Activated CD4-positive, alpha-beta T cell treated with anti-CD3 and anti-CD28 coated beads, Interleukin-2, amount 50 U/mL, for 1 hour (primary cell): ENCODE measurements at places on chromosomes 6 and 20.

DNA sequence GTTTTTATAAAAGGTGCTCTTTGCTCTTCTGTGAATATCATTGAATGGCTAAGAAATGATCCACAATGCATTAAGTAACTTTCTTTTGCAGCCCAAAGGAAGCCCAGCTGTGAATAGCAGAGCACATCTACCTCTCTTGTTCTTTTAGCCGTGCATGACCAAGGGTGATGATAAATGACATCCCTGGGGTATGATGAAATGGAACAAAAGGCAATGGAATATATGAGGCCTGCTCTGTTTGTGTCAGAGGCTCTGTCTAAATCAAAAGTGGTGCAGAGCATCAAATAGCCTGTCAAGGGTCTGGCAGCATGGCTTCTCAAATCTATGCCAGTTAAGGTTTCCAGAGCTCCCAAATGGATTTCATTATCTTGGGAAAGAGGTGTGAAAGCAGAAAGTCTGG lies 362.6 kb upstream of the RNF217 start:
- no peak for DNase-seq

DNA sequence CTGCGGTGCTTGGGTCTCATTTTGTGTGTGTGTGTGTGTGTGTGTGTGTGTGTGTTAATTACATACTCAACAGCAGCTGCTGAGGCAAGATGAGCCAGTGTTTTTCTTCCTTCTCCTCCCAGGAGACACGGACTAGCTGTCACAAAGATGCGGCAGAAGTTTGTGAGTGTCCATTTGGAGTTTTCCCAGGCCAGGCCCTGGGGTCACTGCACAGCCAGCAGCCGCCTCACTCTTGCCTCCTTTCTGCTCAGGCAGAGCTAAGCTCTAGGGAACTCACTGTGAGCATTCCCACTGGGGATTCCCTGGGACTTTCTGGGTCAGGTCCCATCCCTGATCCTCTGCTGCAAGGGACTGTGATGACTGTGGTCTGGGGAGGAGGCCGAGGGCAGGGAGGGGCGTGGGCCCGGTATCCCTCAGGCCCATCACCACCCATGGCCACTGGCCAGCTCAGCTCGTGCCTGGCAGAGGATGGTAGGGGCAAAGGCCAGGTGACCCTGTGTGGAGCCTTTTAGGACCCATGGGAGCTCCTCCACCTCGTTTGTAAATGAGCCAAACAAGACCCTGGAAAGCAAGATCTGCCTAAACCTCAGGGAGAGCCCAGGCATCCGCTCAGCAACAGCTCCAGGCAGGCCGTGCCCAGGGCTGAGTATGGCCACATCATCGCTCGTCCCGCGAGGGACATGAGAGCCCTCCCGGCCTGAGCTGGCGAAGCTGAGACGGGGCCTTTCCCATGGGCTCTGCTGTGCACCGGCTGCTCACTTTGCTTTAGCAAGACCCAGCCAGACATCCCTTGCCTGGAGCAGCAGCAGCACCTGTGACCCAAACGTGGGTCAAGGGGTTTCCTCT lies 102.0 kb downstream of the PSMB1 start:
- DNase-seq = no peak

DNA sequence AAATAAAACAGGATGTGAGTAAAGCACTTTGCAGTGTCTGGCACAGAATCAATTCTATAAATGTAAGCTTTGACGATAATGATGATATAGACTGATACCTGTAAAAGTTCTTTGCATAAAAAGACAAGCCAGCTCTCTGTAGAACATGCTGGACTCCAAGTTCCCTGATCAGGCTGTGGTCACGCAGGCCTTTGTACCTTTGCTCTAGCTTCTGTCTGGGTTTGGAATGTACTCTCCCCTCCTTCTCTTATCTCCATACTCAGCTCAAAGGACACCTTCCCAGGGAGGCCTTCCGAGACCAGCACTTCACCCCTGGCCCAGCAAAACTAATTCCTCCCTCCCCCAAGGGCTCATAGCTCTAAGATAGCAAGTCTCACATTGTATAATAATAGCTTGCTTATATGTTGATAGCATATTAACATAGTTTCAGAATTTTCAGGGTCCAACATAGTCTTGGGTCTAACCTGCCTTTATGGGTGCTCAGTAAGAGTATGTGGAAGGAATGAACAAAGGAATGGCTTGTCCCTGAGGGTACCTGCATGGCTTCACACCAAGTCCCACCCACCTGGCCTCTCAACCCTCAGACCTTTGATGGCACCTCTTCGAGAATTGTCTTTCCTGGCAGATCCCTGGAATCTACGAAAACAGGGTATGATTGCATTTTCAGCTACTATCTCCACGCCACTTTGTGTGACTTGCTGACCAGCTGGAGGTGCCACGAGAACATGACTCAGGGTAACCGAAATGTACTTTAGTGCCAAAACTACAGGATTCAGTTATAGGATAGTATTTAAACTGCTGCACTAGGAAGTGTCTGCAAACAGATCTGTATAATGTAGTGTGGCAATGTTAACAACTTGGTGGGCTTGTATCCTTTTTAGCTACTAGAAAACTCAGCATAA lies 41.7 kb upstream of the PIM1 start:
- DNase-seq = no peak

DNA sequence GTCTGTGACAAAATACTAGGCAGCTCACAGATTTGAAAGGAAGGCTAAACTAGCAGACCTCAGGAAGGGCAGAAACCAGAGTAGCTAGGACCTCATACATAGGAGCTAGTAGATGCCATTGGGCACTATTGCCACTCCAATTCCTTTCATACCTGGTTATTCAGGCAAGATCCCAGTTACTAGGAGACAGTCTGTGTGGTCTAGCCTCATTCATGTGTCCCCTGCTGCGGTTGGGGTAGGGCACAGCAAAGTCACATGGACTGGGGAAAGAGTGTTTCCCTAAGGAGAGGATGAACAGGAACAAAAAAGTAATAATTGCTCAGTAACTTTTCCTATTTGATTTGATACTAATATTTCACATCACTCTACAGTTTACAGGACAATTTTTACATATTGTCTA lies 204.6 kb upstream of the HEY2 start:
- no peak for DNase-seq

- DNase-seq = no peak
Observed at GRCh38 chr6:103820148-103820547, 1039.6 kb downstream of the HACE1 start.

GRCh38 chr20:57484772-57485171 lies 40.2 kb downstream of the CTCFL start:
- DNase-seq = no peak

- DNase-seq = no peak
Observed at GRCh38 chr6:135505222-135505621, 7.7 kb upstream of the AHI1 start.

- DNase-seq = no peak
Observed at GRCh38 chr20:58598211-58599015, 52.7 kb upstream of the STX16 start.

DNA sequence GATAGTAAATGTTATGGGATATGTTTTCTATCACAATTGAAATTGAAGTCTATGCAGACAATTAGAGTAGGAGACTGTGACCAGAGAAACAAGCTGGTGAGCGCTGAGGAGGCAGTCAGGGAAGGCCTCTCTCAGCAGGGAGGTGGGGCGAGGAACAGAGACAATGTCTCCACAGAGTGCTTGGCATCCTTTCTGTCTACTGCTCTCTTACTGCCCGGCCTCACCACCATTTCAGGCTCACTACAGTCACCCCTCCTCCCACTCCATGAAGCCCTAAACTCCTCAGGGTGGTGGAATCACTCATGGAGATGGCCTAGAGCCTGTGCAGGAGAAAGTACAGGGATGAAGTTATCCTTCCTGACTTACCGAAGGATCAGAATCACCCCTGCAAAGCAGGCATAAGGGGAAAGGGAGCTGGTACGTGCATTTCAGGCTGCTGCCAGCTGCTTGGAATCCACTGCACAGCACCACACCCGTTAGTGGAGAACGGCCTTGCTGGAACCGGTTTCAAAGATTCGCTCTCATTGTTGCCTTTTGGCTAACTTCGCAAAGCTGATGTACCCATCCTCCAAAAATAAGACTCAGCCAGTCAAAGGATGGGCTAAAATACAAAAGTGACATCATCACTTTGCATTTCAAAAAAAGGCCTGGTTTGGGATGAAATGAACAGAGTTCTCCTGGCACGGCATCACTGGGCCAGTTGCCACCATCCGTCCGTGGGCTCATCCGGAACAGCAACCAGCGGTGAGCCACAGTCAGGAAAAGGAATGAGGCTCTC lies 67.3 kb downstream of the SLC22A23 start:
- DNase-seq = no peak

GRCh38 chr6:7431674-7432390 lies 42.2 kb downstream of the RIOK1 start:
- DNase-seq = no peak

GRCh38 chr6:143958839-143959399 lies 49.1 kb downstream of the PLAGL1 start:
- no peak for DNase-seq

DNA sequence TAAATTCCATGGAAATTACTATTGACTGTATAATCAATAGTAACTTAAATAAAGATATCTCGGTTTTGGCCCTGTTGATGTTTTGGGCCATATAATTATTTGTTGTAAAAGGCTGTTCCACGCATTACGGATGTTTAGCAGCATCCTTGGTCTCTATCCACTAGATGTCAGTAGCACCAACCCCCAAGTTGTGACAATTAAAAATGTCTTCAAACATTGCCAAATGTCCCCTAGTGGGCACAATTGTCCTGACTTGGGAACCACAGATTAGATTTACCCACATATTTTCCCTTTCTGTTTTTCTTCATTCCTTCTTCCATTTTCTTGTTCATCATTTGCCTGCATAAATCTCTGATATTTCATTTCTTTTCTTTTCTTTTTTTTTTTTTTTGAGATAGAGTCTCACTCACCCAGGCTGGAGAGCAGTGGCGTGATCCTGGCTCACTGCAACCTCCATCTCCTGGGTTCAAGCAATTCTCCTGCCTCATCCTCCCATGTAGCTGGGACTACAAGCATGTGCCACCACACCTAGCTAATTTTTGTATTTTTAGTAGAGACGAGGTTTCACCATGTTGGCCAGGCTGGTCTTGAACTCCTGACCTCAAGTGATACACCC lies 13.6 kb upstream of the WFDC8 start:
- DNase-seq = no peak
